ENCODE measurements at places on chromosomes 2 and 18.

- DNase-seq: no peak
These were observed 119.6 kb downstream of the LCLAT1 start for GRCh38 chr2:30566631-30567030.

- DNase-seq: no peak
These were observed 103.1 kb downstream of the MCFD2 start for GRCh38 chr2:46812361-46813019.

GRCh38 chr2:6653281-6653750 is 212.4 kb downstream of the CMPK2 start:
- DNase-seq: no peak

DNA sequence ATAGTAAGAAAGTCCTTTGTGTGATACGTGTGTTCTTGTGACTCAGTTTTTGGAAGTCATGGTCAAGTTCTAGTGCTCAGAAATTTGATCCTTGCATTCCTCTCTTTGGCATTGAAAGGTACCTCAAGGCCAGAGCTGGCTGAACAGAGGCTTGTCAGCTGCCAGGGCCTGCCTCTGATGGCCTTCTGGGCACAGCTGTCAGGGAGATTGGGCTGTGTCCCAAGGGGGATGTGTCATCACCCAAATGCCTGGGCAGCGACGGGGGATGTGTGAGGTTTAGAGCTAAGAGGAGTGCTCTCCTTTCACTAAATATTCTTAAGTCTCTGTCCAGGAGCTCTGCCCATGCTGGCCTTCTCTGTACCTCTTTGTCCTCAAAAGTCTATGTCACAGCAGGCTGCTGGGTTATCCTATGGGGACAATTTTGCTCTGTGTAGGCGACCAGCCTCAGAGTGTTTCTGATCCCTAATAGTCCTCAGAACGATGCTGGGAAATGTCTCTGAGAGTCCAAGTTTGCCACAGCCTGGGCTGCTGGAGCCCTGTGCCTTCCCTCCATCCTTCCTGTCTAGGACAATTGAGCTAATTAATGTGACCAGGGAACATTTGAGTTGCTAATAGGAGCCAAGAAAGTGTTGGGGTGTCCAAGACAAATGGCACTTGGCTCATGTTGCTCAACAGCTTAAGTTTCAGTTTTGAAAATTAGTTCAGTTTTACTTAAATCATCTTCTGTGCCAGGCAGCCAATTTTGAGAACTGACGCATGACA is 115.4 kb upstream of the ZNF521 start:
- DNase-seq: peak; percentile 48

- no peak for DNase-seq
These were observed 125.9 kb downstream of the LYPD6 start for GRCh38 chr2:149456285-149456684.

DNA sequence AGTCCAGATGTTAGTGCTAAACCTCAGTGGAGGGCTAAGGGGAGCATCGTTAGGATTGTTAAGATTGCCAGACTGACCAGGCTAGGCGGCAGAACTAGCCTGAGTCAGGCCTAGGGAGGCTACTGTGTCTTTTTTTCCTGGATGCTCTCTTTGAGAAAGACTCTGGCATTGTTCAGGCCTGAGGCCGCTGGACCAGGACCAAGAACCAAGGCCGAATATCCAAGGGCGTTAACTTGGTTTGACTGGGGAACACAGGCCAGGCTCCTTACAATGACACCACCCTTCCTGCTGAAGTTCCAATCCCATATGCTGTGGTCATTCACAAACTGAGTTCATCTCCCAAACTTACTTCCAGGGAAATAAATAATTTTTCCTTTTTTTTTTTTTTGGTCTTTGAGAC is 10.6 kb downstream of the HTRA2 start:
- DNase-seq: no peak

- DNase-seq: peak; percentile 20
These were observed 726.8 kb upstream of the DDX18 start for GRCh38 chr2:117087535-117088291.

- DNase-seq: no peak
These were observed 163.1 kb downstream of the STK39 start for GRCh38 chr2:168084288-168084687.

- DNase-seq: no peak
These were observed 103.3 kb downstream of the TMEFF2 start for GRCh38 chr2:192091476-192091875.

DNA sequence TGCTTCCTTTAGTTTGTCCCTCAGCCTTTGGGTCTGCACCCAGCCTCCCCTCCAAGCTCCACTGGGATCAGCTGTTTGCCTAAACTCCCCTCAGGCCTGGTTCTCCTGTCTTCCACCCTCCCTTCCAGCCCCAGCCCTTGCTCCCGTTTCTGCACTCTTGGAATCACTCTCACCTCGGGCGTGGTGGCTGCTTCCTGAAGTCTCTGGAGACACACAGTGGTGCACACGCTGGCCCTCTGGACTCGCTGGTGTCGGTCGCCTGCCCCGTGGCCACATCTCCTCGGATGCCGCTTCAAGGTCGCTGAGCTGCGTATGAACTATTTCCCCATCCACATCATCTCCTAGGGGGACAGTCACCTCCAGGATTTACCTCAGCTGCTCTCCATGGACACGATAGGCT is 46.3 kb downstream of the PSMG2 start:
- no peak for DNase-seq

- no peak for DNase-seq
These were observed 54.2 kb downstream of the ACTR2 start for GRCh38 chr2:65281627-65282351.

DNA sequence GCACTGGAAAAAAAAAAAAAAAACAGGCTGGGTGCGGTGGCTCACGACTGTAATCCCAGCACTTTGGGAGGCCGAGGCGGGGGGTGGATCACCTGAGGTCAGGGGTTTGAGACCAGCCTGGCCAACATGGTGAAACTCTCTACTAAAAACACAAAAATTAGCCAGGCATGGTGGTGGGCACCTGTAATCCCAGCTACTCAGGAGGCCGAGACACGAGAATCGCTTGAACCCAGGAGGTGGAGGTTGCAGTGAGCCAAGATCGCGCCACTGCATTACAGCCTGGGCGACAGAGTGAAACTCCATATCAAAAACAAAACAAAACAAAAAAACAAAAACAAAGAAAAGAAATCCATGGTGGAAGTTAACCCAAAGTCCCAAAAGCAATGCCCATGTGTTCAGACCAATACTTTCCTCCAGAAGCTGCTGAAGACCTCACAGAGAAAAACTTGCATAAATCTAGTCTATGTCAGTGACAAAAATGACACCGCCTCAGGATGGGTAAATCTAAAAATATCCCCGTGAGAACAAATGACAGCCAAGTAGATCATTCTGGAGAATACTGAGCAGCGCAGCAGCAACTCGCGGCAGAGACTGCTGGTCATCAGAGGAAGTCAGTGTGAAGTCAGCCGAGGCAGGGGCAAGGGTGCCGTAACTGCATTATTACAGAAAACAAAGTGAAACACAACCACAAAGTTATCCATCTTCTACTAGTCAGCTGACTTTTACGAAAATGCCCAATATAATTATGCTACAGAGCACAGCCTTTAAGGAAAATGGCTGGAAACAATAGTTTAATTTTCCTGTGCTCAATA is 41.0 kb downstream of the LPIN2 start:
- no peak for DNase-seq

DNA sequence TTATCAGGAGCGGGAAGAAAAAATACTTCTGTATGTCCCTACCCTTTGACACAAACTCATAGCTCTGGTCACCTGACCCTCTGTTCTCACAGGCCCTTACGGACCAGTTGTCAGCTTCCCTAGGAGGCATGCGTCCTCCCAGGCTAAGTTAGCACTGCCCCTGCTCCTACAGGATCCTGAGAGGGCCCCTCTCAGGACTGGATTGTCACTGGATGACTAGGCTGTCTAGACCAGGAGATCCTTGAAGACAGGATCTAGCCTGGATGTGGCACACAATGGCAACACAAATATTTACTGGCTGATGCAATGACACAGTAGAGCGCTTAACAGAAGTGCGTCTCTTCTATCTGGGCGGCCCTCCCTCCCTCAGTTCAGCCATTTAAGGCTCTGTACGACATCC is 7.7 kb downstream of the FAM228A start:
- DNase-seq: no peak

DNA sequence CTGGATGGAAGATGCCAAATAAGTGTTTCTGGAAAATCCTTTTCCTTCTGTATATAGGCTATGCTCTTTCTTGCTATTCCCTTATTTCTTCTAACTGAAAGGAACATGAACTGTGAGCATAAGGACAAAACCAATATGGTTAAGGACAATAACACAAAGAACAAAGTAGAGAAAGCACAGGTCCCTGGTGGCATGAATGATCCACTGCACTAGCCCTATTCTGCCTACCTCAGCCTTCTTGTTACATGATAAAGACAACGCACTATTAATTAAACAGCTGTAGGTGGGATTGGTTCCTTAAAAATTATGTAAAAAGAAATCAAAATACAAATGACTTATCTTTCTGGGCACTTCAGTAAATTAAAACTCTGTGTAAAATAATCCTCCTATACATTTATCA is 1.9 kb upstream of the WDR75 start:
- no peak for DNase-seq

GRCh38 chr2:130259594-130259993 is 61.4 kb upstream of the TUBA3E start:
- no peak for DNase-seq

Measured in HT1080 (cell line).